IMR-90 (cell line): ENCODE measurements at places on chromosomes 2 and 18. TPM values are rescaled to one million over a fixed set of nuclear protein-coding genes. Genes with fewer than 3 reads are reported as not detected.

DNA sequence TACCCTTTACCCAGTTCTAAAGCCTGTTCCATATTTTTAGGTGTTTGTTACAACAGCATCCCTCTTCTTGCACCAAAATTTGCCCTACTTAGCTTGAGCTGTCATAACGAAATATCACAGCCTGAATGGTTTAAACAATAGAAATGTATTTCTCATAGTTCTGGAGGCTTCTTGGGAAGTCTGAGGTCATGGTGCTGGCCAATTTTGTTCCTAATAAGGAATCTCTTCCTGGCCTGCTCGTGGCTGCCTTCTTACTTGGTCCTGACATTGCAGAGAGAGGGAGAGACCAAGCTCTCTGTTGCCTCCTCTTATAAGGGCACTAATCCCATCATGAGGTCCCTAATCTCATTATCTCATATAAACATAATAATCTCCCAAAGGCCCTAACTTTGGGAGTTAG, 267.8 kb downstream of the PID1 start:
- DNase-seq = no peak
- H3K36me3 ChIP-seq = no peaks in the 10 kb centered on the region
- no peak overlapping the region for H3K27ac ChIP-seq
- no peaks in the 10 kb centered on the region for H3K4me1 ChIP-seq
- no peak overlapping the region for H3K4me3 ChIP-seq
- no peaks in the 10 kb centered on the region for H3K27me3 ChIP-seq

Gene SERPINB11
- 0.18 TPM in 1 of 2 replicates, not detected in the other for total RNA-seq

Gene DPP10
- not detected in 2 replicates for total RNA-seq

GRCh38 chr2:232592772-232593395, 40.5 kb upstream of the EFHD1 start:
- no peak overlapping the region for H3K27ac ChIP-seq
- H3K4me3 ChIP-seq = no peak overlapping the region
- no peaks in the 10 kb centered on the region; the same call in 1 of the 2 replicates for H3K27me3 ChIP-seq
- H3K4me1 ChIP-seq = peaks cover 3% of the 10 kb centered on the region

DNA sequence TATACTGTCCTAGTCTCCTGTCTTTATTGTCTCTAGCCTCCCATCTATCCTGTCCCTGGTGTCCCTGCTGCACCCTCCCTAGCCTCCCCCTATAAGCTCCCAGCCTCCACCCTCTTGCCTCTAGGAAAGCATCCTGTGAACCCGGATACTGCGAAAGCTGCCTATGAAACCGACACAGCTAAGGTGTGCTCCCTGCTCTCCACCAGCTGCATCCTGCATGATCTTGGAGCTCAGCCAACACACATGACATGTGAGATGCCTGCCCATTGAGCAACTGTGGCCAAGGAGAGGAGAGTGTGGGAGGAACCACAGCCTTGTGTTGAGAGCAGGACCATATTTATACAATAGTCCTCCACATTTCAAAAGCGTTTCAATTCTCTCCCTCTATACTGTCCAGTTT, 187.1 kb downstream of the ZBTB7C start:
- DNase-seq = no peak
- H3K4me3 ChIP-seq = no peak overlapping the region
- no peaks in the 10 kb centered on the region; the same call in 1 of the 2 replicates for H3K27me3 ChIP-seq
- H3K4me1 ChIP-seq = no peaks in the 10 kb centered on the region
- no peak overlapping the region for H3K27ac ChIP-seq
- no peaks in the 10 kb centered on the region for H3K36me3 ChIP-seq

- no peaks in the 10 kb centered on the region; the same call in none of the 2 replicates for H3K27me3 ChIP-seq
- H3K36me3 ChIP-seq = no peaks in the 10 kb centered on the region; the same call in 1 of the 2 replicates
- H3K27ac ChIP-seq = no peak overlapping the region
- no peaks in the 10 kb centered on the region for H3K4me1 ChIP-seq
Measured at GRCh38 chr18:79872527-79873444, 75.0 kb downstream of the KCNG2 start.

Gene CNOT11
- total RNA-seq = 33.6 and 36.4 TPM in 2 replicates
